ENCODE measurements at places on chromosomes 4 and X. TPM values are rescaled to one million over a fixed set of nuclear protein-coding genes. Genes with fewer than 3 reads are reported as not detected.

Gene SORBS2
- total RNA-seq, result 9.3 TPM

Gene CXXC4
- 0.48 TPM for total RNA-seq

Gene CDX4
- not detected for total RNA-seq

Gene ESX1
- not detected for total RNA-seq

Gene TCEANC
- 3.0 TPM for total RNA-seq

Gene PABPC4L
- 7.8 TPM for total RNA-seq
